ENCODE measurements at places on chromosomes 2 and 18.

- no peak for DNase-seq
Observed at GRCh38 chr2:229835596-229836283, 86.1 kb downstream of the TRIP12 start.

- no peak for DNase-seq
Observed at GRCh38 chr18:8994603-8995002, 107.9 kb upstream of the NDUFV2 start.

DNA sequence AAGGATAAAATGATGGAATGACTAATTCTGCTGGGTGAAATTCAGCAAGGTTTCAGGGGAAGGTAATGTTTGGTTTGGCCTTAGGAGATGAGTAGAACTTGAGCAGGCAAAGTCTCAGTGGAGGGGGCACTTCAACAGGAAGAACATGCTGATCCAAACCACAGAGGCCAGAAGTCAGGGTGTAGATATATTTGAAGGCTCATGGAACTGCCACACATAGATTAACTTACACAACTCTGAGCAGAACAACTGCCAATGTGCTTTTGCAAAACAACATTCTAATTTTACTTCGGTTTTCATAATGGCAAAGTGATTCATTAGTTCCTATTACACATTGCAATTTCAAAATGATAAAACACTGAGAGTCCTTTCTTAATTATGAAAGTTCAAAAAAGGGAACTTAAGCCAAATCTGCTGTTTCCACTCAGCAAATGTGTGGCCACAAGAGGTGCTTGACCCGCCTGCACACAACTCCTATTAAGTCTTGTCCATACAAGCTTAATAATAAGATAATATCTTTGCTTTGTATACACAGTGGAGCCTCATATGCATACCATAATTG, 284.8 kb downstream of the MREG start:
- no peak for DNase-seq

- no peak for DNase-seq
Observed at GRCh38 chr18:9982711-9983110, 68.9 kb downstream of the VAPA start.

GRCh38 chr18:65907281-65907680, 156.5 kb downstream of the CDH7 start:
- no peak for DNase-seq

DNA sequence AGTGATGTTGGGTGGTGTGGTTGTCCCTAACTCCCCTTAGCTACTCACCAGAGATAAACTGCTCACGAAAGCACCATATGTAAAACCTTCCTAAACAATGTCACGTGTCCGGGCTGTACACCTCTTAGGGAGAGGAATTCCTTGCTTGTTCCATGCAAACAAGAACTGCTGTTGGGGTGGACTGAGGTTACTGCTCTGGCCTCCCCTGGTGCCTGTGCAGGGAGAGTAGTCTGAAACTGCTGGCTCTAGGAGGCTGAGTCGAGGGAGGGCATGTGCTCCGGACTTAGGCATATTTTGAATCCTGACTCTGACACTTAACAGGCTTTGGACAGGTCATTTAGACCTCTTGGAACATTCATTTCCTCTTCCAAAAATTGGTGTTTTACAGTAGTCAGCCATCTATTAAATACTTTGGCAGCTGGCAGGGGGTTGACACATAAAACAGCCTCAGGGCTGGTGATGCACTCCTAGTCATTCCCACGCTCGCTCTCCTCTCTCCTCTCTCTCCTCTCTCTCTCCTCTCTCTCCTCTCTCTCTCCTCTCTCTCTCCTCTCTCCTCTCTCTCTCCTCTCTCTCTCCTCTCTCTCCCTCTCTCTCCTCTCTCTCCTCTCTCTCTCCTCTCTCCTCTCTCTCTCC, 10.6 kb downstream of the THNSL2 start:
- no peak for DNase-seq

- DNase-seq, result peak; percentile 94
Observed at GRCh38 chr2:11344956-11345677, 681 bp upstream of the ROCK2 start.

DNA sequence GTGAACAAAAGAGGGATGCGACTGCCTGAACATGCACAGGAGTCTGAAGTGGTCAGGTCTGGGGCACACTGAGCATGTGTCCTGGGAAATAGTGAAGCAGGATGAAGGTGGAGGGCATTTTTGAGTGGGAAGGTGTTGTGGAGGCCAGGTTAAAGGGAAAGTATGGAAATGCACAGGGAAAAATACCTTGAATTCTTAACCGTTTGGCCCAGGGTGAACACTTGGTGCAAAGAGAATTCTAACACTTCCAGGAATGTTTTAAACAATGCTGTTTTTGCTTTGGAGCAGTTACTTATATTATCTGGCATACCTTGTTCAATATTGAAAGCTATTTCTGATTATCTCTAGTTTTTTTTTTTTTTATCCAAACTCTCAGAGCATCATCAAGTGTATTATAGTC, 623.5 kb downstream of the DCC start:
- DNase-seq, result no peak

DNA sequence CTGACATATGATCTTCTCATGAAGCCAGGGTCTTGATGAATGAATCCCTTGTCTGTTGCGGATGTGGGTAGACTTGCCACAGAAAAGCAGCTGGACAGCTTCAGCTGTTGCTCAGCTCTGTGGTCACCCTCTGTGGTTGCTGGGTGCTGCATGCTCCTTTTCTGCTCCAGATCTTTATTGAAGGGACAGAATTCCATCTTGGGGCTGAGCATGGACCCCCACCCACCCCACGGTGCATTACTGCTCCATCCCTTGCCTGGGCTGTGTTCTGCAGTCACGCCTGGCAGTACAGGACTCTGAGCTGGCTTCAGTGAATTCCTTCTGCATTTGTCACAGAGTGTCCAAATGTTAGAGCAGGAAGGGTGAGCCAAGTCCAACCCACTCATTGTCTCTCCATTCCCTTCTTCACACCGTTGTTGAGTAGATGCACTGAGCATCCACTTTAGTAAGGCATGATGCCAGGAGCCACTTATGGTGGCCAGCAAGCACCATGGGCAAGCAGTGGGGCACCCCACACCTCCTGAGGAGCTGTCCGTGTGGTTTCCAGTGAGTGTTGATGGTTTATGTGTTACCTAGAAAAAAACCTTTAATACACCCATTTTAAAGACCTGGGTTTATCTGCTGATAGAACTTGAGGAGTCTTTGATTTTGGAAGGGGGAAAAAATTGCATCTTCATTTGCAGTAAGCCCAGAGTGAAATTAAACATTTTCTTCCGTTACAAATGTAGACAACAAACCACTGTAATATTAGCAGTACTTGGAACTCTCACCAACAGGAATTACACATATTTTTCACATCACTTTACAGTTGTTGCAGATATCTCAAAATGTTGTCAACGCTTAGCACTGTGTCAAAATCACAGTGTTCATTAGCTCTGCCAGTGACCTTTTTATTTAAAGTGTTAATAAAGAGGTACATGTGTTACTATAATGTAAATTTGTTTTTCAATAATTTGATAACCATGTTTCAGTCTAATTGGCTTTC, 14.7 kb upstream of the ITGB6 start:
- DNase-seq, result no peak

- peak; percentile 91 for DNase-seq
Observed at GRCh38 chr2:43021791-43022509, 204.5 kb downstream of the ZFP36L2 start.

DNA sequence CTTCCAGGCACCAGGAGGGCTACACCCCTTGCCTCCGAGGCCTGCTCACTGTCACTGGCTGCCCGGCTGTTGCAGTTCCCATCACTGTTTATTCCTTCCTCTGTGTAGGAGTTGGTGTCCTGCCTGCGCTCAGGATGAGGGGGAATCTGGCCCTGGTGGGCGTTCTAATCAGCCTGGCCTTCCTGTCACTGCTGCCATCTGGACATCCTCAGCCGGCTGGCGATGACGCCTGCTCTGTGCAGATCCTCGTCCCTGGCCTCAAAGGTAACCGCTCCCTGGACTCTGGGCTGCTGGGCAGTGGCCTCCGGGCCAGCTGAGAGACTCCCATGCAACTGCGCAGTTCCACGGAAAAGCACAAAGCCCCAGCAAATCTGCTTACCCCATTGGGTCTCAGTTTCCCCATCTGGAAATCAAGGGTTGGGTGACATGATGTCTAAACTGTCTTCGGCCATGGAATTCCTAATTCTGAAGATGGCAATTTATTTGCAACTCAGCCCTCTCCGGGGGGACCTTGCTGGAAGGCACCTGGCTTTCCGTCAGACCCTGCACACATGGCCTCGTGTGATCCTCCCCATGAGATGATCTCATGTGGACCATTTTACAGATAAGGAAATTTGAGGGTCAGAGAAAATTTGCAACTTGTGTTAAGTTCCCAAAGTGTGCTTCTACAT, 9.4 kb downstream of the COLEC11 start:
- no peak for DNase-seq

- no peak for DNase-seq
Observed at GRCh38 chr2:54042897-54043620, 72.3 kb upstream of the PSME4 start.

DNA sequence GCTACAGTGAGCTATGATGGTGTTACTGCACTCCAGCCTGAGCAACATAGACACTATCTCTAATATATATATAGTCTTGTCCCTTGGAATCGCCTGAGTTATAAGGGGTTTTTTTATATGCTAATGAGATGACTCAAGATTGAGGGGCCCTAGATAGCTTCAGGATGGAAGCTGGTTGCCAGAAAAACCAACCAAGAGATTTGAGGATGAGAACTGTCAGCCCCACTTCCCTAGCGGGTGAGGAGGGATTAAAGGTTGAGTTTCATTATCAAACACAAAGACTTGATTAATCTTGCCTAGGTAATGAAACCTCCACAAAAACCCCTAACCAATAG, 12.6 kb upstream of the GALM start:
- no peak for DNase-seq

DNA sequence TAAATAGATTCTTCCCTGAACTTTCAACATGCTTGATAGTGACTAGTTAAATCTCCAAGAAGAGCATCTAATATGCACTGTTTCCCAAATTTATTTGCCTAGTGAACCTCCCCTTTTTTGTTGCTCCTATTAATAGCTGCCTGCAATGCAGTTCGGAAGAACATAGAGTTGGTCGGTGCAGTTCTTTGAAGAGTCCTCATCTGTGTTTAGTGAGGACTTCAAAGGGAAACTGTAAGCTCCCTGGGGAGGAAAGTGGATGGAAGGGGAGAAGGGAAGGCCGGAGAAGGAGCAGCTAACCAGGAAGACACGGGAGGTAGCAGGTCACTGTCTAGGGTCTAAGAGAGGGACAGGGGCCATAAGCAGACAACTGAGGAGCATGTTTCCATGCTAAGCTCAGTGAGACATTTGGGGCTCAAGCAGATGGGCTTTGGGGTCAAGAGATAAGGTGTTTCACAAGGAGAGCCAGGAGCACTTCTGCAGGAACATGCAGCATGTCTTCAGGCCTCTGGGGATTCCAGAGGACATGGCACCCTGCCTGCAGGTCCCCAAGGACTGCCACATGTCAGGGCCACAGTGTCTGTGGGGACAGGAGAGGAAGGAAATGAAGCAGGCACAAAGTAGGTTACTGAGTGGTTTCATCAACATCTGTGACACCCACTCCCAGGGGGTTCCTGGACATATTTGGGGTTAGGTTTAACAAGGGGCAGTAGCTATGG, 48.7 kb upstream of the ANXA4 start:
- DNase-seq, result no peak

GRCh38 chr2:179344280-179344964, 79.8 kb upstream of the SESTD1 start:
- peak; percentile 21 for DNase-seq

GRCh38 chr2:164943289-164943688, 12.0 kb downstream of the SLC38A11 start:
- DNase-seq, result no peak

DNA sequence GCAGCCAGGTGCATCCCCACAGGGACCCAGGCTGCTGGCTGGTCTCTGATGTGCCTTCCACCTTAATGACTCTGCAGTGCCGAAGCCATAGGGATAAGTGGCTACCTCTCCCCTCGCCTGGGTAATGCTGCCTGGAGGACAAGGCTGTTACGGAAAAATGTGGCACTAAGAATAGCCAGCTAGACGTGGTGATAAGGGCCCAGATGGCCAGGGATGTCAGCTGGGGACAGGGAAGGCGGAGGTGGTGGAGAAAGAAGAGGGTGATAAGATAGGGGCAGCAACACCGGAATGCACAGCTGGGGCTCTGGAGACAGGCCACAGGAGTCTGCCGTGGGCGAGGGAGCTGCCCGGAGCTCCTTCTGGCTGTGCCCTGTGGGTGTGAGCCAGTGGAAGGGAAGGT, 170.6 kb downstream of the FHOD3 start:
- DNase-seq, result no peak

DNA sequence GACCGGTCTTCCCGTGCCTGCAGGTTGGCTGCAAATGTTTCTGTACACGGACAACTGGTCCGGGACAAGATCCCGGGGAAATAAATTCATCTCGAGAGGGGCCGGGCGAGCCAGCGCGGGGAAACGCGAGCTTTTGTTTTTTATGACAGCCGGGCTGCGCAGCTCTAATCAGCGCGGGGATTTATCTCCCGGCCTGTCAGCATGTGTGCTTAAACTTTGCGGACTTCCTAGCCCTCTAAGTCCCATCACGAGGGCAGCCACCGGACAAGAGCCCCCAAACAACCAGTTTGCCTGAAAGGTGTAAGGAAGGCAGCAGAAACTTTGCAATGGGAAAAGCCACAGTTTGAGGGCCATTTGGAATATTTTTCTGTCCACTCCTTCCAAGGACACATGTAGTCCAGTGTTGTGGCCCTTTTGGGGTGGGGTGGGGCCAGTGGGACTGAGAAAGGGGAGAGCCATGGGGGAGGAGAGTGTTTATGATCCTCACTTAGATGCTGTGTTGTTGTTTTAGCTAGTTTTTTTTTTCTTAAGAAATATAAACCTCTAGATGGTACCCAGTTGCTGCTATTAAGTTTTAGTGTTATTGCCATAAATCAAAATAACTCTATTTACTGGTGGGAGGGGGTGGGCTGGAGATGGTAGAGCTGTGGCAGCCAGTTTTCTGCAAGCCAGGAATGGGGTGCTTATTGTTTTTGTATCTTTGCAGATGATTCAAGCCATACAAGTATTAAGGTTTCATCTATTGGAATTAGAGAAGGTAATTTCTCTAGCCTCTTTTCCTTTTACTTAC, 6.0 kb downstream of the MEIS1 start:
- no peak for DNase-seq

GRCh38 chr2:156332284-156332533, 312 bp downstream of the NR4A2 start:
- no peak for DNase-seq

DNA sequence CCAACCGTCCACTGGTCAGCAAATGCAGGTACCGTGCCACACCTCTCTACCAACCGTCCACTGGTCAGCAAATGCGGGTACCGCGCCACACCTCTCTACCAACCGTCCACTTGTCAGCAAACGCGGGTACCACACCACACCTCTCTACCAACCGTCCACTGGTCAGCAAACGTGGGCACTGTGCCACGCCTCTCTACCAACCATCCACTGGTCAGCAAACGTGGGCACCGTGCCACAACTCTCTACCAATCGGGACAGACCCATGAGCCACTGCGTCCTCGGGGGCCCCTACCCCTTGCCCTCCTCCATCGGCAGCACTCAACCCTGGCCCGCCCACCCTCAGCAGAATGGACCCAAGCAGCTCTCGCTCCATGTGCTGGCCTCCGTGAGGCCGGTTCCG, 226.4 kb upstream of the SALL3 start:
- no peak for DNase-seq

All from small intestine (tissue), 16 donors.